Thoracic aorta endothelial cell (primary cell): ENCODE measurements at places on chromosomes 11 and 22. TPM values are rescaled to one million over a fixed set of nuclear protein-coding genes. Genes with fewer than 3 reads are reported as not detected.

Gene OR6T1
- not detected in 2 replicates for total RNA-seq

Gene CLNS1A
- total RNA-seq: 138 and 155 TPM in 2 replicates

Gene ARHGEF17
- total RNA-seq: 20.2 and 26.3 TPM in 2 replicates

Gene SAA1
- not detected in 2 replicates for total RNA-seq

Gene GAB4
- total RNA-seq: not detected in 2 replicates

Gene ANO1
- total RNA-seq: 0.27 TPM in 1 of 2 replicates, not detected in the other
